ENCODE measurements at places on chromosomes 5 and 9.

- DNase-seq, result no peak
Observed at GRCh38 chr9:117992006-117992405, 287.8 kb downstream of the TLR4 start.

DNA sequence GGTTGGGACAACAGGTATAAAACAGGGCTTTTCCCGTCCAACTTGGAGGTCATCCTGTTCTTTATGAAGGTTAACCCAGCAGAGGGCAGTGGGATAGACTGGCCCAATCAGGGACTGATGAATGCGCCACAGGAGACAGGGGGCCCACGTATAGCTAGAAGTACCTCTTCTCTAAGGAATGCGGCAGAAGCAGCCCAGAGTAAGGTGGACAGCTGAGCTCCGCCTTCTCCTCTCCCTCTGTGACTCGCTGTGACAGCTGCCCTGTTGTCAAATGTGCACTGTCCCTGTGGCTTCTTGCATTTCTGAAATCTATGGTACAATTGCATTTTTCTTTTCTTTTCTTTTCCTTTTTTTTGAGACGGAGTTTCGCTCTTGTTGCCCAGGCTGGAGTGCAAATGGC lies 306.6 kb downstream of the FBXL7 start:
- DNase-seq, result no peak

GRCh38 chr5:130549884-130550561 lies 615.0 kb downstream of the HINT1 start:
- no peak for DNase-seq

- DNase-seq, result no peak
Observed at GRCh38 chr5:96297867-96298266, 135.2 kb downstream of the PCSK1 start.

DNA sequence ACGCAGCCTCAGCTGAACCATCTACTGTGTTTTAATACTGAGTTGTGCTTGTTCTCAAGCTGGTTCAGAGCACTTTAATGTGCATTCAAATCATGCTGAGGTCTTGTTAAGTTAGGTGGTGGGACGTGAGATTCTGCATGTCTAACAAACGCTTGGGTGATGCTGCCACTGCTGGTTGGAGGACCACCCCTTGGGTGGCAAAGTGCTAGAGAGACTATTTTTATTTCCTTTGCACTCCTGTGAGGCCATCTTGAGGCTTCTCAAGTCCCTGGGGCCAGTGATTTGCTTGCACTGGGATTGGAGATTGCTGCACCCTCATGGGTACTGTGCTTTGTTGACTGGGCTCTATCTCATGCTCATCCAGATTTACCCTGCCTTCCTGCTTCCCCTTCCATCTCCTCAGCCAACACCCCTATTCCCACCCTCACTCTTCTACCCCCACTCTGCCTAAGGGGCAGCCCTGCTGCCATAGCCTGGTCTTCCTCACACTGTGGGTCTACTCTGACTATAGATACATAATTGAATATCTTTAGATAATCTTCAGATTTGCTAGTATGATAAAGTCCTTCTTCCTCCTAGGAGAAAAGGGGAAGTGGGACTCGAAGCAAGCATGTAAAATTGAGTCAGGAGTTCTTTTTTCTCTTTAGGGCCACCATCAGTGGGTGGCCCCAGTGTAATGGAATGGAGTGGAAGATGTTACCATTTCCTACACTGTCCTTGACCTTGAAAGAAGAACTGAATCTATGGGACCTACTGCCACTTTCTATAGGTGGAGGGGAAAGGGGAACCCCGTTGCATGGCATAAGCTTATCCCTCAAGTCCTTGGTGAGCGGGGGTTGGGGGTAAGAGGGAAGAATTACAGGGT lies 45.1 kb upstream of the SUB1 start:
- no peak for DNase-seq

DNA sequence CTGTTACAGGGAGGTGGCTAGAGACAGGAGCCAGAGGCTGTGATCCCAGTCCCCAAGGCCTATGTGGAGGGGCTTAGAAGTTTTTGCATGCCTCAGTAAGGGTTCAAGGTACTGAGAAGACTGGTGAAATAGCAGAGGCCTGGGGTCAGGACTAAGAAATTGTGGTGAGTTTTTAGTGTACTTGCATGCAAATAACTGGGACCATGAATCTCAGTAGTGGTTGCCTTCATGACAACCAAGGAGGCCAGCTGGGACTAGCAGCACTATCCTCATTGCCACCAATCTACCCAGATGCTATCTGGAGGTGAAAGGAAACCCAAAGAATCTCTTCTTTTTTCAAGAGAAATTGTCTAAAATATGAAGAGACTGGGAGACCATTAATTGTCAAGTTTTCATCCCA lies 395.1 kb downstream of the CETN3 start:
- no peak for DNase-seq

DNA sequence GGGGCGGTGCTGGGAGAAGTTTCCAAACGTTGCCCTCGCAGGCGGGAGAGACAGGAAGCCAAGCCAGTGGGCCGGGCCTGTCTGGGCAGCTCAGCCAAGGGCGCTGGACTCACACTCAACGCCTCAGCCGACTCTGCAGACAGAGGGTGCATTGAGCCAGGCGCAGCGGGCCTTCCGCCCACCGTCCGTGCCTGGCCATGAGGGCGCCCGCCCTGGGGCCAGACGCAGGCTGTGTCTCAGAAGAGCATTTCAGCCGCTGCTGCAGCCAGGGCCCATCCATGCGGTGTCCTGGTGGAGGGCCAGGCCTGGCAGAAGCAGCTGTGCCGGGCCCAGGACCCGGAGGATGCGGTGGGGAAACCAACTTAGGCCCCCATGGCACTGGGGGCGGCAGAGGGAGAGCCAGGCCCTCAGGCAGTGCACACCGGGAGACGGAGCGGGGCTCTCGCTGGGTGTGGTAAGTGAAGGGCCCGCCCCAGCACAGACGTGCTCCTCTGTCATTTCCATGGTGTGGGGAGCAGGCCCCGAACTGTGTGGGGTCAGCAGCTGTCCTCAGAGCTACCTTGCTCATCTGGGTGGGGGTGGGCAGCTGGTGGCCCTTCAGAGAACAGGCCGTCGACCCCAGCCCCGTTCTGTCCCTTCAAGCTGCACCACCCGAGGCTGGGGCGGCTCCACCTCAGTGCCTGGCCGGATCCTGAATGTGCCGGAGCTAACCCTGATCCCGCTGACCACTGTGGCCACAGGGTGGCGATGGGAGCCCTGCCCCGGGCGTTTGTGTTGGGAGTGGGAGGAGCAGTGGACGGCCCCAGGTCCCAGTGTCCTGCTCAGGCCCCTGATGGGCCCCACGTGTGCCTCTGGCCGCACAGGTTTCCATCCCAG lies 18.0 kb downstream of the DNLZ start:
- no peak for DNase-seq
